CD14-positive monocyte (primary cell): ENCODE measurements at places on chromosomes 4 and X. TPM values are rescaled to one million over a fixed set of nuclear protein-coding genes. Genes with fewer than 3 reads are reported as not detected.
A peak's percentile ranks its signal among the peaks of the same experiment; 100 is the strongest.

GRCh38 chr4:42262701-42263490, 110.4 kb upstream of the BEND4 start:
- no peak overlapping the region for H3K4me3 ChIP-seq
- H3K27me3 ChIP-seq = no peaks in the 10 kb centered on the region
- no peaks in the 10 kb centered on the region for H3K4me1 ChIP-seq
- H3K36me3 ChIP-seq = no peaks in the 10 kb centered on the region
- DNase-seq = no peak

DNA sequence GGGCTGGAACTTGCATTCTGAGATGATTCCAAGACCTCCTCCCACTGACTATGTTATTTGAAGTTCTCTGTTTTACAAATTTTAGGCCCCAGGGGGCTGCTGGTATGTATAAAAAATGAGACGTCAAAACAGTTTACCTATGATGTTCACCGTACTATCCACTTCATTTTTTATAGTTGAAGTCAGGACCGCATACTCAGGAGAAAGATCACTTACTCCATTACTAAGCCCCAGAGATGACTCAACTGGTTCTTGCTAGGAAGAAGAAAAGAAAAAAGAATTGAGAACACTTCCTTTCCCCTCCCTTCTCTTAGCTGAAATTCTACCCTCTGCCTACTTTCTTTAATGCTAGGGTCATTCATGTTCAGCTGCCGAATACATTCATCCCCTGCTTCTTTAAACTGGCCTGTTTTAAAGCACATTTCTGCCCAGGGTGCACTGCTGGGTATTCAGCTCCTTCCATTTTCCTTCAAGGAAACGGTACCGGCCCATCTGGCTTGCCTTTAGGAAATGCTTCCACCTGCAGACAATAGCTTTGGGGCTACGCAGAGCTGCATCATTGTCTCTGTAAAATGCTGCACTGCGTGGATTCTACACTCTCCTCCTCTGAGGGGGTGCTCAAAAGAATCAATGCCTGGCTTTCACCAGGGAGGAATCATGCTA, 66.2 kb downstream of the IRF2 start:
- peak overlapping the region; percentile 69 for H3K27ac ChIP-seq
- H3K27me3 ChIP-seq = no peaks in the 10 kb centered on the region
- H3K36me3 ChIP-seq = peaks cover 38% of the 10 kb centered on the region

GRCh38 chr4:85818700-85819099, 343.8 kb downstream of the ARHGAP24 start:
- no peak for DNase-seq
- no peak overlapping the region for H3K27ac ChIP-seq
- no peaks in the 10 kb centered on the region for H3K27me3 ChIP-seq
- no peak overlapping the region for H3K4me3 ChIP-seq
- no peaks in the 10 kb centered on the region for H3K4me1 ChIP-seq

GRCh38 chr4:152680988-152681603, 1.3 kb upstream of the TMEM154 start:
- H3K27ac ChIP-seq = no peak overlapping the region
- H3K36me3 ChIP-seq = no peaks in the 10 kb centered on the region
- H3K4me3 ChIP-seq = no peak overlapping the region
- no peaks in the 10 kb centered on the region for H3K27me3 ChIP-seq
- peak; percentile 73 for DNase-seq
- peaks cover 49% of the 10 kb centered on the region for H3K4me1 ChIP-seq

- H3K4me3 ChIP-seq = no peak overlapping the region
- H3K27ac ChIP-seq = no peak overlapping the region
- no peaks in the 10 kb centered on the region for H3K27me3 ChIP-seq
- no peak for DNase-seq
Measured at GRCh38 chrX:7102119-7102518, 45.4 kb upstream of the STS start.

- no peaks in the 10 kb centered on the region for H3K27me3 ChIP-seq
- H3K4me3 ChIP-seq = no peak overlapping the region
- no peak for DNase-seq
- H3K27ac ChIP-seq = no peak overlapping the region
- H3K36me3 ChIP-seq = no peaks in the 10 kb centered on the region
Measured at GRCh38 chr4:155811083-155811482, 52.3 kb downstream of the GUCY1B1 start.

DNA sequence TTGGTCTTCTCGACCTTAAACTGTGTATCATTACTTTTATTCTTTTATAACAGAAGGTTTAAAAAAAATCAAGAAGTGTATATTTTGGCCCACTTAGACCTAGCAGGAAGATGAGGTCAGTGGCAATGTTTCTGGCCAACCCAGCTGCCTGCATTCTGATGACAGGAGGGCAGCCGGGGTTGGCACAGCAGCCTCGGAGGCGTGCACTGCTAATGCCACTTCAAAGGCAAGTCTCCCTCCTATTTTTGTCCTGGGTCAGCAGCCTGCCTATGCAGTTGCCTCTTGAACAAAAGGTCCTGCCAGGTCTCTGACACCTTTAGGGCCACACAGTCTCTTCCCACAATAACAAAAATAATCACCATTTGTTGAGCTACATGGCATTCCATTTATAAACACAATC, 89.4 kb upstream of the MYOZ2 start:
- no peak for DNase-seq
- no peak overlapping the region for H3K27ac ChIP-seq
- no peak overlapping the region for H3K4me3 ChIP-seq
- no peaks in the 10 kb centered on the region for H3K36me3 ChIP-seq
- no peaks in the 10 kb centered on the region for H3K27me3 ChIP-seq

DNA sequence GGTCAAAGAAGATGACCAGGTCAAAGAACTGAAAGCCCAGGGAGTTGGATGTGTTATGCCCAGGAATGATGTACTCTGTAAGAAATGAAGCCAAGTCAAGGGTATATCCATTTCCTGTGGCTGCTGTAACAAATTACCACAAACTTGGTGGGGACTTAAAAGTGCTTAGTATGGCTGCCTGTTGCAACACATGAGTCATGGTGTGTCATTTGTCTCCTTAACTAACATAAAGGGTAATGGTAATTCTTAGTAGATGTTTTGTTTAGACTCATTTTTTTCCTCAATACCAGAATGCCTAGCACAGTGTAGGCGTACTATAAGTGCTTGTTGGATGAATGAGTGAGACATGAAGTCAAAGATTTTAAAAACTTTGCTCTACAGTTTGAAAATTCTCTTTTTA, 45.7 kb downstream of the SYTL5 start:
- DNase-seq = no peak
- no peak overlapping the region for H3K4me3 ChIP-seq
- no peaks in the 10 kb centered on the region for H3K4me1 ChIP-seq
- H3K27ac ChIP-seq = no peak overlapping the region
- no peaks in the 10 kb centered on the region for H3K27me3 ChIP-seq

DNA sequence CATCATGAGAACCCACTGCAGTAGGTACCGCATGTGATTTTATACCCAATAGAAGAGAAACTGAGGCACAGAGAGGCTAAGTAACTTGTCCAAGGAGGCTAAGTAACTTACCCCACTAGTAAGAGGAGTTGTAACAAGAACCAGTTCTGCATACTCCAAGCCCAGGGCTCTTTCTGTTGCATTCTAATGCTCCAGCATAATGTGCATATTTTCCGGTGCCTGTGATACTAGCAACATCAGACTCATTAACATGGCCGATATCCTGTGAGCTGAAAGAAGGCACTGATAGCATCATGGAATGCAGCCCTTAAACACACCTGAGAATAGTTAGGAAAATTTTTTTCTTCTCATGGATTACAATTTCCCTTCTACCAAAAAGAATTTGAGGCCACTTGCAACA, 39.7 kb upstream of the KLF3 start:
- H3K27ac ChIP-seq = no peak overlapping the region
- H3K4me3 ChIP-seq = no peak overlapping the region
- H3K27me3 ChIP-seq = no peaks in the 10 kb centered on the region
- no peak for DNase-seq
- H3K4me1 ChIP-seq = peaks cover 35% of the 10 kb centered on the region

GRCh38 chr4:101183221-101183620, 164.1 kb downstream of the PPP3CA start:
- no peaks in the 10 kb centered on the region for H3K4me1 ChIP-seq
- H3K4me3 ChIP-seq = no peak overlapping the region
- DNase-seq = no peak
- H3K36me3 ChIP-seq = peaks cover 2% of the 10 kb centered on the region
- no peaks in the 10 kb centered on the region for H3K27me3 ChIP-seq
- H3K27ac ChIP-seq = no peak overlapping the region

GRCh38 chr4:36220776-36221175, 23.5 kb downstream of the ARAP2 start:
- peaks cover 18% of the 10 kb centered on the region for H3K4me1 ChIP-seq
- no peaks in the 10 kb centered on the region for H3K27me3 ChIP-seq
- H3K27ac ChIP-seq = no peak overlapping the region
- DNase-seq = no peak

GRCh38 chrX:121455890-121456289, 408.5 kb downstream of the GLUD2 start:
- H3K27me3 ChIP-seq = no peaks in the 10 kb centered on the region
- no peaks in the 10 kb centered on the region for H3K36me3 ChIP-seq
- H3K27ac ChIP-seq = no peak overlapping the region
- H3K4me1 ChIP-seq = no peaks in the 10 kb centered on the region

- no peaks in the 10 kb centered on the region for H3K4me1 ChIP-seq
- H3K27me3 ChIP-seq = no peaks in the 10 kb centered on the region
- DNase-seq = no peak
- no peak overlapping the region for H3K27ac ChIP-seq
- H3K4me3 ChIP-seq = no peak overlapping the region
Measured at GRCh38 chr4:44961001-44961755, 234.8 kb upstream of the GNPDA2 start.

- H3K4me1 ChIP-seq = no peaks in the 10 kb centered on the region
- no peaks in the 10 kb centered on the region for H3K36me3 ChIP-seq
- H3K27ac ChIP-seq = no peak overlapping the region
- no peaks in the 10 kb centered on the region for H3K27me3 ChIP-seq
- no peak for DNase-seq
Measured at GRCh38 chr4:89657931-89658700, 178.8 kb downstream of the SNCA start.

CDX4 gene
- not detected for polyA plus RNA-seq

MAGEA1 gene
- not detected for polyA plus RNA-seq

CCSER1 gene
- 0.09 TPM for polyA plus RNA-seq

RPGR gene
- 4.3 TPM for polyA plus RNA-seq

MAOB gene
- not detected for polyA plus RNA-seq

HAND2 gene
- not detected in 2 replicates for polyA plus RNA-seq

AMBN gene
- not detected in 2 replicates for polyA plus RNA-seq

SPRY1 gene
- 2.0 TPM for polyA plus RNA-seq

LRAT gene
- not detected for polyA plus RNA-seq

SYNPO2 gene
- 0.03 and 0.04 TPM in 2 replicates for polyA plus RNA-seq
